ENCODE measurements at places on chromosomes 11 and 22.

DNA sequence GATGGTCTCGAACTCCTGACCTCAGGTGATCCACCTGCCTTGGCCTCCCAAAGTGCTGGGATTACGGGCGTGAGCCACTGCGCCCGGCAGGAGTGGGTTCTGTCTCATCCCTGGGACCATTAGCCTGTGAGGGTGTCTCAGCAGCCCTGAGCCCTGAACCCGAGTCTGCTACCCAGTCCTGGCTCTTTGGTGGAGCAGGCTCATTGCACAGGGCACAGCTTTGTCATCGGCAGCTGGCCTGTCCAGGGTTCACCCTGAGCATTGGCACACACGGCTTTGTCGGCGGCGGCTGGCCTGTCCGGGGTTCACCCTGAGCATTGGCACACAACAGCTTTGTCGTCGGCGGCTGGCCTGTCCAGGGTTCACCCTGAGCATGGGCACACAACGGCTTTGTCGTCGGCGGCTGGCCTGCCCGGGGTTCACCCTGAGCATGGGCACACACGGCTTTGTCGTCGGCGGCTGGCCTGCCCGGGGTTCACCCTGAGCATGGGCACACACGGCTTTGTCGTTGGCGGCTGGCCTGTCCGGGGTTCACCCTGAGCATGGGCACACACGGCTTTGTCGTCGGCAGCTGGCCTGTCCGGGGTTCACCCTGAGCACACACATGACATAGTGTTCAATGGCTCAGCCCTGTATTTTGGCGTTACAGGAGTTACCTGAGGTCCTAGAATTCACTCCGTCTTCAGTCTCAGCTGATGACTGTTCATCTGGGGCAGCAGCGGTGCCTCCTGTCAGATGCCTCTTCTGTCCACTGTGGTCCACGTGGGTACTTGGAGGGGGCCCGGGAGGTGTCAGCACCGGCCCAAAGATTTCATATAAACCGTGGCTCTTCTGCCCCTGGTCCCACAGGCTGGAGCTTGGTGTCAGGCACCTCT is 1082.5 kb downstream of the BRD1 start:
- no peak for DNase-seq

DNA sequence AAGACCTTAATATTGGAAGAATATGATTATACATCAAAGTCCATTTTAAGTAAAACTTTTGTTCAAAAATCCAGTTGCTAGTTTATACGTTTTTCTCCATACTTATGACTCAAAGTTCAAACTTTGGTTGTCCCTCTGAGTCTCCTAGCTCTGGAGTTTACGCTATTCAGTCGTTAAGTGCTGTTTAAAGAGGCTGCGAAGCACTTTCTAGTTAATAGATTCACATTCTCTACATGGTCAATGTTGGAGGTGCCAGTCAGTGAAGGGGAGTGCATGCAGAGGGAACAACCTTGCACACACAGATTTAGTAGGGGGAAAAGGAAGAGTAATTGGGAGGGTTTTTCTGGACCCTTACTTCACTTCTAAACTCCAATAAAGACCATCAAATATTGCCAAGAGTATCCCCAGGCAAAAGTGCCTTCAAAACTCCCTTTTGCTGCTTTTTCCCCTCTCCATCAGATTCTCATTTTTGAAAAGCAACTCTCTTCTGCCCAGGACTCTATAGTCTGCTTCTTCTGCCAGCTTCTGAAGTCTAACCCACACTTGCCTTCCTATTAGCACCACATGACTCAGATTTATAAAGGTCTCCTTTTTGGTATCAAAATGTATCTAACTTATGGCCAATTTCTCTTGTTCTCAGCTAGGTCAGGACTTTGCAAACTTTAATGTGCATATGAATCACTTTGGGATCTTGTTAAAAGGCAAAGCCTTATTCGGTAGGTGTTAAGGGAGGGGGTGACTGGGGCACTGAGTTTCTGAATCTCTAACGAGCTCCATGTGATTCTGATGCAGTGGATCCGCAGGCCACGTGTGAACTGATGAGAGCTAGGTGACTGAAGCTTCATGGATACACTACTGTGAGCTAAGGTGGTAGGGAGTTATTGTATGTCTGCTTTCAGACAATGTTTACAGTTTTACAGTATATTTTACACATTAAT is 96.2 kb upstream of the MTMR2 start:
- no peak for DNase-seq

GRCh38 chr11:128904656-128905344 is 13.6 kb downstream of the KCNJ5 start:
- peak; percentile 47 for DNase-seq

GRCh38 chr11:103789952-103790351 is 246.5 kb upstream of the DDI1 start:
- no peak for DNase-seq

DNA sequence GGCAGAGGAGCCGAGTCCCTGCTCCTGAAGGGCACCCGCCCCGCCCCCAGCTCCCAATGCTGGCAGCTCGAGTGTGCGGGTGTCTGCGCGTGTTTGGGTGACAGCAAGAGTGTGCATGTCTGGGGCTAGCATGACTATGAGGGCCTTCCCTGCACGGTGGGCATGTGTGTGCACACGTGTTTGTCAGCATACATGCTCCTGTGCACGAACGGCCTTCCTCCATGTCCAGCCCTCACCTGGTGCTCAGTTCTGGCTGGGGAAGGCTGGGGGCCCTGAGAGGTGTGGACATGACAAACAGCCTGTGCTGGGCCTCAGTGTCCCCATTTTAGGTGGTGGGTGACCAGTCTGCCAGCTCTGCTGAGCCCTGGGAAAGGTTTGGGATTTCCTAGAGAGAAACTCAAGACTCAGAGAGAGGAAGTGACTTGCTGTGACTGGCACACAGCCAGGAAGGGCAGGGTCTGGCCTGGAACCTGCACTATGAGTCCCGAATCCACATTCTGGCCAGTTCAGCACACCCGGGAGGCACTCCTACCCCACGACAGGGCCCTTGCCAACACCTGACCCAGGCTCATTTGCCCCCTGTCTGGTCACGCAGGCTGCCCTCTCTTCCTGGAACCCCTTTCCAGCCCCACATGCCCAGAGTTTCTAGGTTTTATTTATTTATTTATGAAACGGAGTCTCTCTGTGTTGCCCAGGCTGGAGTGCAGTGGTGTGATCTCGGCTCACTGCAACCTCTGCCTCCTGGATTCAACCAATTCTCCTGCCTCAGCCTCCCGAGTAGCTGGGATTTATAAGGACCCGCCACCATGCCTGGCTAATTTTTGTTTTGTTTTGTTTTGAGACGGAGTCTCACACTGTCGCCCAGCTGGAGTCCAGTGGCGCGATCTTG is 3.3 kb upstream of the SHISA8 start:
- peak; percentile 28 for DNase-seq

DNA sequence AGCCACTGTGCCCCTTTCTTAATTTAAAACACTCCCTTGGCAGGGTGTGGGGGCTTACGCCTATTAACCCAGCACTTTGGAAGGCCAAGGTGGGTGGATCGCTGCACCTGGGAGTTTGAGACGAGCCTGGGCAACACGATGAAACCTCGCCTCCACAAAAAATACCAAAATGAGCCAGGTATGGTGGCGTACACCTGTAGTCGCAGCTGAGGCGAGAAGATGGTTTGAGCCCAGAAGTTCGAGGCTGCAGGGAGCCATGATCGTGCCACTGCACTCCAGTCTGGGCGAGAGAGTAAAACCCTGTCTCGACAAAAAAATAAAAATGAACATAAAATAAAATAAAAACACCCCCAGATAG is 45.0 kb downstream of the LINC01488 start:
- no peak for DNase-seq

DNA sequence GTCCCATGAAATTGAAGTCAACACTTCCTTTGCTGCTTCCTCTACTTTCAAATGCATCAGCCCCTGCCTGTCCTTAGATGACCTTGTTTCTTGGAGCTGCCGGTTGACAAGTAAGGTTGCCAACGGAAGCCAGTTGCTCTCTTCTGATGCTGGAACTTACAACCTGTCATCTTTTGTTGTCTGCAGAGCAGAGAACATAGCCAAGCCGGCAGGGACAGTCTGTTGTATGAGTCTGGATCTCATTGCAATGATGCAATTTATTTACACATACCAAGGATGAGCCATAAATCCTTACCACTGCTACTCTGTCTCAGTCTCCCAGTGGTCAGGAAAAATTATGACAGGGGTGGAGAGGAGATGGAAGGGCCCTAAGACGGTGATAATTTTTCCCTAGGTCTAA is 151.4 kb downstream of the BLID start:
- no peak for DNase-seq

DNA sequence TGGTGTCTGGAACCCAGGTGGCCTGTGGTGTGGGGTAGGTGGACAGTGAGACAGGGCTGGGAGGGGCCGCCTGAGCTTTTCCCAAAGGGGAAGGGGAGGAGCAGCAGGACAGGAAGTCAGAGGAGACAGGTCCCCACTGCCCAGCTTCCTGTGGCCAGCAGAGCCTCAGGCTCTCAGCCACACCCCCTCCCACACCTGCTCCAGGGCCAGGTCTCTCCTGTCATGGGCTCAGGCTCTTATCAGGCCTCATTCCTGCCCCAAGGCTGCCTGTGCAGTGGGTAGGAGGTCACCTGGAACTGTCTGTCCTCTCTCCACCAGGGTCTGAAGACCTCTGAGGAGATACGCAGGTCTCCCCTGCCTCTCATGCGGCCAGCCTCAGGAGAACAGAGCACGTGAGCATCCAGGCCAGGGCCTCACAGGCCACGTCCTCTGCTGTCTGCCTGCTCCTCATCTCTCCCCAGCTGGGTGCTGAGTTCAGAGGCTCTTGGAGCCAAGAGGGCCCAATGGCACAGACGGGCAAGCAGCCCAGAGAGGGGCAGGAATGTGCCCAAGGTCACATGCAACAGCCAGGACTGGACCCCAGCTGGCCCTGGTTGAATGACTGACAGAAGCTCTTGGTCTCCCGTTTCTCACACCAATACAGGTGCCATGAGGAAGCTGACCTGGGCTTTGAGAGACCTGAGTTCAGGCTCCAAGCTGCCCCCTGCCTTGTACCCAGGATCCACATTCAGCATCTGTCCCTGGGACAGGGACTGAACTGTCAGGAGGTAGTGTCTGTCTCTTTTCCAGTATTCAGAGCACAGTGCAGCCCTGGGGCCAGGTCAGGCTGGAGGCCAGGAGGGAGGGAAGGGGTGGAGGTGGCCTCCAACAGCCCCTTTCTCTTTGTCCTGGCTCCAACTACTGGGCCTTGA is 16.7 kb downstream of the STARD10 start:
- DNase-seq, result no peak

- peak; percentile 66 for DNase-seq
Measured at GRCh38 chr11:76626921-76627401, 43.6 kb downstream of the LRRC32 start.

DNA sequence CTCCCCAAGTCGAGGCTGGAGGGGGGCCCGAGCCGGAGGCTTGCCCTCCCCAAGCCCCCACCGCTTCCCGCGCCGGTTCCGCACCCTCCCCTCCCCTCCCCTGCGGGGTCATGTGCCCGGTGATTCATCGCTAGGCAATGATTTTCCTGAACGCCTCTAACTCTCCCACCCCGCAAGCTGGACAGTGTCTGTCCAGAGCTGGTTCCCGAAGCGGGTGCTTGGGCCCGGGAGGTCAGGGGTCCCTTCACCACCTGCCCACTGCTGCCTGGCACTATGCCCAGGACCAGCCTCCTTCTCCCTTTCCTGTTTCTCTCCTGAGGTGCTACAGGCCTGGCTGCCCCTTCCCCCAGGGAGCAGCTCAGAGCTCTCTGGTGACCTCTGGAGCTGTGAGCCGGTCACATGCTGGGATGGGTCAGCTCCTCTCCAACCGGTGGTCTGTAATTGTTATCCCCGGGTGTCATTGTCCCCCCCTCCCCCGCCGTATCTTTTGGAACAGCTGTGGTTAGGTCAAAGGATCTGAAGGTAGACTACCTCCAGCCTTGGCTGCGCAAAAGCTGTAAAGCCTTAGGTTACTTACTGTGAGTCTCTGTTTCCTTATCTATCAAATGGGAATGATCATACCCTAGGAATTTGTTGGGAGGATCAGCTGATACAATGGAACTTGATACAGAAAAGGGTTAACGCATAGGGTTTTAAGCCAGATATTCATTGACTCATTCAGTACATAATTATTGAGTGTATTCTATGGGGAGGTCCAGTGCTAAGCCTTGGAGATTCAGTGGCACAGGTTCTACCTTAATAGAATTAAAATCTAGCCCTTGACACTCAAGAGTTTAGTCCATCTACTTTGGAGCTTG is 753 bp downstream of the STX3 start:
- DNase-seq, result peak; percentile 17

DNA sequence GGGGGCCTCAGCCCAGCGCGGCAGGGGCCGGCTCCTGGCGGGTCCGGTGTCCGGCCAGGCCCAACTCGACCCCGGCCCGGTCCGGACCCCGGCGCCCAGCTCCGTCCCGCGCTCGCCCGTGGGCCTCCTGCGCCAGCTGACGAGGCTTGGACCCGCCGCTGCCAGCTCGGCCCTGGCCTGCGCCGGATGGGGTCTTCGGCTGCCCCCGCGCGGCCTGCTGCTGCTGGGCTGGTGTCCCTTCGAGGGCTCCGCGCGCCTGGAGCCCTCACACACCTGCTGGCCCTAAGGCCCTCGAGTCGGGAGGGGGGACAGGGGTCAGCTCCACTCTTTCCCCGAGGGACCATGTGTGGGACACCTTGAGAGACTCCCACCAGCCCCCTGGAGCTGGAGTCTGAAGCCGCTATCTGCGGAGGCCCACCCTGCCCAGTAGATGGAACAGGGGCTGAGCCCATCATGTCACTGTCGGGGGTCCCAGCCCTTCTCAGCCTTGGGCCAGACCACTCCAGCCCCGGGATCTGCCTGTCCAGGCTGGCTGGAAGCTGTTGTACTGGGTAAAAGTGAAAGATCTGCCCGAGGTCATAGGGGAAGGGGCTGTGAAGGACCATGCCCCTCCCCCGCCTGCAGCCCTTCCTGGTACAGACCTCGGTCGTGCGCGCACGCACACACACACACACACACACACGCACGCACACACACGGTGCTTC is 768 bp upstream of the CDKN1C start:
- no peak for DNase-seq

- DNase-seq, result no peak
Measured at GRCh38 chr11:129414144-129414872, 38.7 kb downstream of the BARX2 start.

- no peak for DNase-seq
Measured at GRCh38 chr11:79017811-79018210, 423.0 kb downstream of the TENM4 start.

Data from germinal center (tissue), 1 donor.